ENCODE measurements at places on chromosomes 6 and 20.

- no peak for DNase-seq
These were observed 102.1 kb downstream of the KCNB1 start for GRCh38 chr20:49380337-49380780.

GRCh38 chr20:62313460-62314338, 10.9 kb downstream of the ADRM1 start:
- no peak for DNase-seq

DNA sequence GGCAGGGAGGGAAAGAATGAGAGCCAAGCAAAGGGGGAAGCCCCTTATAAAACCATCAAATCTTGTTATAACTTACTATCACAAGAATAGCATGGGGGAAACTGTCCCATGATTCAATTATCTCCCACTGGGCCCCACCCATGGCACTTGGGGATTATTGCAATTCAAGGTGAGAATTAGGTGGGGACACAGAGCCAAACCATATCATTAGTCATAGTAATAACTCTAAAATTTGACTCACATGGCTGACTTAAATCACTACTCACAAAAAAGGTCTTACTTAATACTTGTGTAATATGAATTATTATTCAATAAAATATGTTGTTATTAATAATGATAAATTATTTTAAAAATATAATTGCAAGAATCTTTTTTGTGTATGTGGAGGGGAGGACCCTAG, 178.1 kb upstream of the TCF21 start:
- DNase-seq, result no peak

- peak; percentile 80 for DNase-seq
These were observed 97.1 kb upstream of the CEP85L start for GRCh38 chr6:118748311-118749062.

DNA sequence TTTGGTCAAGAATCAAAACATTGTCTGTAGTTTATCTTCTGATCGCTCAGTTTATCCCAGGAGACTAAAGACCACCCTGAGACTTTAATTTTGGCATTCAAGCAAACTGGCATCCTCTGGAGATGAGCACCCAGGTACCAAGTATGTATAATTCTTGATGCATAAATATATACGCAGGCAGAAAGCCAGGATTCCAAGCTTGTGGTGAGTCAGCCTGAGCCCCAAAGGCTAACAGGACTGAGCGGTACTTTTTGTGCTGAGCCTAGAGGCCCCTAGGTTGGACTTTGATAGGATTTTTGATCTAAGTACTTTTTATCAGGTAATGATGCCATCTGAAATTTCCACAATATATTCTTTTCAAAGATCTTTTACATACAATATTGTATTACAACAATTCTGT, 301.3 kb downstream of the TFAP2B start:
- no peak for DNase-seq

Measured in aorta (tissue), 5 donors.